ENCODE measurements at places on chromosomes 6 and 20.

GRCh38 chr6:30914076-30914853, at the start of gene VARS2:
VARS2 (plus strand) TSS chr6:30914238; CDS start chr6:30914837, 599 bp downstream.
- DNase-seq, result peak; percentile 89

DNA sequence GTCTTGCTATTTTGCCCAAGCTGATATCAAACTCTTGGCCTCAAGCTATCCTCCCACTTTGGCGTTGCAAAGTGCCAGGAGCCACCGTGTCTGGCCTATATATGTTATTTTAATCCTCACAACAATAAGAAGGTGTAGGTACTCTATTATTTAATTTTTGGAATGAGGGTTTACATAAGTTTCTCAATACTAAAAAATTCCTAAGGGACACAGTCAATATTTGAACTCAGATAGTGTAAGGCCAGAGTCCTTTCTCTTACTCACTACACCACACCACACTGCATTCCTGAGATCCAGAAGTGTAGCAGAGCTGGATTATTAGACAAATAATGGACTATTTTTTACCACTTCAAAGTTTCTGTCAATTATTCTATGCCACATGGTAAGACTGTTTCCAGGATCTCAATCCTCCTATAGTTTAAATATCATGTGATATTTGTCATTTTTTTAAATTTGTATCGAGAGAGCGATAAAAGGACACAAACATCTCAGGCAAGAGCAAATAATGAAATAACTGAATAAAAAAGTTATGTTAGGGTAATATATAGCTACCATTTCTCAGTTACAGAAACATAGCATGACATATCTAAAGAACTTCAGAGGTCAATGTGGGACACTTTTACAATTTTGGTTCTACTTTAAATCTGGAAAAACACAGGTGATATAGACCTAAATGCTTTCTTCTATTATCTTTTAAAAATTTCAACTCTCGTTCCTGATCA, 162.2 kb upstream of the THEMIS start:
- no peak for DNase-seq

- DNase-seq, result no peak
Measured at GRCh38 chr6:163206196-163206595, 208.3 kb upstream of the QKI start.

DNA sequence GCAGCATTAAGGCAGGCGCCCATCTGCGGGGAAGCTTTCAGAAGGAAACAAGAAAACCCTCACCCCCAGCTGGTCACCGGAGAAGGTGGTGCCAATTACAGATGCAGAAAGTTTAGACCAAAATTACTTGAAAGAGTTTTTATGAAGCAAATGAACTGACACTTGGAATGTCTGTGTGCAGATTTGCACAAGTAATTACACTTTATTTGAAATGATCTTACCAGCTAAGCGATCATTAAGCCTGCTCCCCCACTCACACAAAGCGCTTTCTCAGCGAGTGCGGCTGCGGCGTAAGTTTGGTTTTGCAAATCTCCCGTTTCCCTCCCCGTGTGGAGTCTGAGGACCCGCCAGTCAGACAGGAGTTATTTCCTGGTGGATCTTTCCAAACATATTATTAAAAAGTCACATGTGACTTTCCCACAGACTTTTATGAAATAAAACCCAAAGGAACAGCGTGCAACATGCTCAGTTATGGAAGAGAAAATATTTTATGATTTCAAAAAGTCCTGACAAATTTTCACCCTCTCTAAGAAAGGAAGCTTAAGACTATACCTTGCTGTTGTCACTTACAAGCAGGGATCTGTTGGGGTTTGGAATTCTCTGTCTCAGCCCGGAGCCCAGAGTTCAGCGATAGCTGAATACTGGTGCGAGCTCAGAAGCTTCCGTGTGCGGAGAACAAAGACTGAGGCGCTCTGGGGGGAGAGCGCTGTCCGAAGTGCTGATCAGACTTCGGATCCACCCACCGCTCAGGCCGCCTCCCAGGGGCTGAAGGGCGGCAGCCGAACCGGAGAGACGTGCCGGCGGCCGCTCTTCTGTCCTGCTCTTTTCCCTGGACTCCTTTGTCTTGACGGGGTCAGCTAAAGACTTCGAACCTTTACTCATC, 2.7 kb upstream of the MYT1 start:
- no peak for DNase-seq

DNA sequence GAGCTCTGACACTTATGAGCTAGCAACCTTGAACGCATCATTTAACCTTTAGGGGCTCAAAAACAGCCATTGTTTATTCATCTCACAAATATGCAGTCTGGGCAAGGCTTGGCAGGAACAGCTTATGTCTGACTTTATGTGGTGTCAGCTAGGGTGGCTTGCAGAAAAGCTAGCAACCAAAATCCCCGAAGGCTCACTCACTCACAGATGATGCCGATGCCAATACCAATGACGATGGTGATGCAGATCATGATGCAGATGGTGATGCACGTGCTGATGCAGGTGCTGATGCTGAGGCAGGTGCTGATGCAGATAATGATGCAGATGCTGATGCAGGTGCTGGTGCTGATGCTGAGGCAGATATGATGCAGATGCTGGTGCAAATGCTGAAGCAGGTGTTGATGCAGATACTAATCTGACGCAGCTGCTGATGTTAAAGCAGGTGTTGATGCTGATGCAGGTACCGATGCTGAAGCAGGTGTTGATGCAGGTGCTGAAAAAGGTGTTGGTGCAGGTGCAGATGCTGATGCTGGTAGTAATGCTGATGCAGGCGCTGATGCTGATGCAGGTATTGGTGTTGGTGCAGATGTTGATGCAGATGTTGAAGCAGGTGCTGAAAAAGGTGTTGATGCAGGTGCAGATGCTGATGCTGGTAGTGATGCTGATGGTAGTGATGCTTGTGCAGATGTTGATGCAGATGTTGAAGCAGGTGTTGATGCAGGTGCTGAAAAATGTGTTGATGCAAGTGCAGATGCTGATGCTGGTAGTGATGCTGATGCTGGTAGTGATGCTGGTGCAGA, 195.6 kb downstream of the NFATC2 start:
- no peak for DNase-seq

GRCh38 chr6:42690872-42691271, 31.5 kb downstream of the PRPH2 start:
- DNase-seq, result no peak

- DNase-seq, result no peak
Measured at GRCh38 chr20:59697068-59697467, 92.7 kb downstream of the PHACTR3 start.

DNA sequence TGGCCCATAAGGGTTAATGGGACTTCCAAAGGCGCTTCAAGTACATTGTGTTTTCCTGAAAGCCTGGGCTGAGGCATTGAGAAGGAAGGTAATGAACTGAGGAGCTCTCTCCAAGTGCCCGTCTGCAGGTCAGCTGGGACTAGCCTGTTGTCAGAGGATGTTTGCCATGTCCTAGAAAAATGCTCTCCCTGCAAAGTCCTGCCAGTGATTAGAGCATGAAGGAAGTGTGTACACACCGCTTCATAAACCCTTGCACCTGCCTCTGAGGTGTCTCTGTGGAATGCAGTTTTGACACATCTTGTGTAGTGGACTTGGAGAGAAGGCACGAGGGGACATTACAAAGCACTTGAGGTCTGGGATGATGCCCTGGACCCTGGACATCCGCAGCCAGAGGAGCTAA, 506.7 kb downstream of the KIF16B start:
- no peak for DNase-seq

Measured in SW 1271 (cell line).